Jurkat, Clone E6-1 (cell line): ENCODE measurements at places on chromosomes 7 and 10.

GRCh38 chr7:43592326-43592725, 9.4 kb downstream of the STK17A start:
- no peak for DNase-seq

DNA sequence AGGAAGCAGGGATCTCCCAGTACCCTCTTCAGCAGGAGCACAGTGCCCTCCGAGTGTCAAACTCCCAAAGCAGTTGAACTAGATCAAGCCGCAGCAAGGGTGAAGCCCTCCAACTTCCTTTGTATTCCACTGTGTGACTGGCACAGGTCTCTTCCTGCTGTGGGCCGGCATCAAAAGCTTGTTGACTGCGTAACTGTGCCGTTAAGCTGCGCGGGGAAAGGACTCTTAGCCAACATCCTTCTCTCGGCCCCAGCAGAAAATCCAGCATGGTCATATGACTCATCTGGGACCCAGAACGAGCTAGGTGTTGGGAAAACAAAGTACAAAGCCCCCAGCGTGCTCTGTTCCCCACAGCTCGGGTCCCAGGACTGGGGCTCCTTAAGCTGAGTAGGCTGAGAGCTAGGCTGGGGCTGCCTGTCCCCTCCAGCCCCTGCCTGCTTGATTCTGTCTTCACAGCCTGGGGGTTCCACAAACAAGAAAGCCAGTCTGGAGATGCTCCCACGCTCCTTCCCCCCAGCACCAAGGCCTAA, 52.2 kb downstream of the COL17A1 start:
- no peak for DNase-seq

- peak; percentile 25 for DNase-seq
Observed at GRCh38 chr10:14389981-14390590, 59.4 kb upstream of the FRMD4A start.

DNA sequence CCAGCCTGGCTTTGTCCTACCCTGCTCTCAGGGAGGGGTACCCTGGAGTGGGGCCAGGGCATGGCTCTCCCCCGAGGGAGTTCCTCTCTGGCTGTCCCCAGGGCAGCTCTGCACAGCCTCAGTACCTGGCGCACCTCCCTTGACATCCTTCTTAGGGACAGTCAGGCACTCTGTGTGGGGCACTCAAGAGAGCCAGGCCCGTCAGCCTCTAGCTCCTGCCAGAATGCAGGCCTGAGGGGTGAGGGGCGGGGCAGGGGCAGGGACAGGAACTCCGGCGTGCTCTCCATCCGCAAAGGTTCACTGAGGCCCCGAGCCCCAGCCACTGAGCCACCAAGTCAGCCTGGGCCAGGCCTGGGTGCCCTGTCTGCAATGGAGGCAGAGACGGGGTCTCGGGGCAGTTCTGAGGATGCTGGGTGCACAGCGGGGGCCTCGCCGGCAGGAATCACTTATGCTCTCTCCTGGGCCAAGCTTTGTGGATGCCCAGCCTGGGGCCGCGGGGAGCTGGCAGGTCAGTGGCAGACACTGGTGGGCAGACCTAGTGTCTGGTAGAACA, 10.1 kb downstream of the LIMK1 start:
- no peak for DNase-seq

GRCh38 chr7:51029701-51030191, 247.1 kb upstream of the GRB10 start:
- DNase-seq, result no peak

DNA sequence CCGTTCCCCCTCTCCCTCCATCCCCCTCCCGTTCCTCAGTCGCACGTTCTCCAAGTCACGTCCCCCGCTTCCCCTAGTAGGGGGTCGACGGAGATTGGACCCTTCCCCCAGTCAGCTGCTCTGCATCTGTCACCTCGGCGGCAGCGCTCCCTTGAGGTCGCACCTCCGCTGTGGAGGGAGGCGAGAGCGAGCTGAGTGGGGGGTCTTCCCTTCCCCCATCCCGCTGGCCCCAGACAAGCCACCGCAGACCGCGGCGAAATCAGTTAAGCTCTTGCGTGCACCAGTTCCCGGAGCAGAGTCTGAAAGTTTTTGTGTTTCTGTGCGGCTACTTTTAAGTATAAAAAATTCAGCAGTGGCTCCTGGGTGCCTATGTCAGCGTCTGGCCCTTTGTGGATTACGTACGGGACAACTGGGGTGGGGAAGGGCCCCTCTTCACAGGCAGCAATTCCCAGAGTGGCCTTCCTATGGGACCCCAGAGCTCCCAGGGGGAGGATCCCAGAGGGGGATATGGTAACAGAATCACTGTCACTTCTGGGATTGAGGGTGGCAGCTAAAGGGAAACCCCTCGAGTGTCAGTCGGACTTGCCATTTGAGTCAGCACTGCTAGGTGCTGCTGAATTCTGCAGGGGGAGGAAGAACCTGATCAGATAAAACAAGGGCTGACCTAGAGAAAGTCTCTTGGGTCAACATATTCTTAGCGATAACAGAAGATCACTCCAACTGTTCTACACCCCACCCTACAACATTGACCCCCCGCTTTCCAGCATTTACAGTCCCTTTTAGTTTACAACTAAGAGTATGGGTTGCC, 12.5 kb upstream of the DDIT4 start:
- DNase-seq, result peak; percentile 75
